Stimulated activated CD4-positive, alpha-beta T cell treated with anti-CD3 and anti-CD28 coated beads, Interleukin-2, amount 100 ng/mL, for 48 hours (primary cell): ENCODE measurements at places on chromosomes 2 and 18.
A peak's percentile ranks its signal among the peaks of the same experiment; 100 is the strongest.

- DNase-seq = no peak
These were observed 452.4 kb upstream of the CDH7 start for GRCh38 chr18:65298422-65298821.

DNA sequence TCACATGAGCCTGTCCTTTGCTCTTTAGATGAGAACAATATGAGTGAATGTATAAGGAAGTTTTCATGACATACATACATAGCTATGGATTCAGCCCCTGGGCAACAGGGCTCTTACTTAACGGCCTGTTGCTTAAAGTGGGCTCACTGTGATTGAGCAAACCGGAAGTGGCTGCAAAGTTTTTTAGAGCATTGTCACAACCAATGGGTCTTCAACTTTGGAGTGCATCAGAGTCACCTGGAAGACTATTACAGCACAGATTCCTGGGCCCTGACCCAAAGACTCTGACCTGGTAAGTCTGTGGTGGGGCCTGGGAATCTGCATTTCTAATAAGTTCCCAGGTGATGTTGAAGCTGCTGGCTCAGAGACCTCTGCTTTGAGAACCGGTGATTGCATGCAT, 106.3 kb upstream of the SEC11C start:
- no peak for DNase-seq

DNA sequence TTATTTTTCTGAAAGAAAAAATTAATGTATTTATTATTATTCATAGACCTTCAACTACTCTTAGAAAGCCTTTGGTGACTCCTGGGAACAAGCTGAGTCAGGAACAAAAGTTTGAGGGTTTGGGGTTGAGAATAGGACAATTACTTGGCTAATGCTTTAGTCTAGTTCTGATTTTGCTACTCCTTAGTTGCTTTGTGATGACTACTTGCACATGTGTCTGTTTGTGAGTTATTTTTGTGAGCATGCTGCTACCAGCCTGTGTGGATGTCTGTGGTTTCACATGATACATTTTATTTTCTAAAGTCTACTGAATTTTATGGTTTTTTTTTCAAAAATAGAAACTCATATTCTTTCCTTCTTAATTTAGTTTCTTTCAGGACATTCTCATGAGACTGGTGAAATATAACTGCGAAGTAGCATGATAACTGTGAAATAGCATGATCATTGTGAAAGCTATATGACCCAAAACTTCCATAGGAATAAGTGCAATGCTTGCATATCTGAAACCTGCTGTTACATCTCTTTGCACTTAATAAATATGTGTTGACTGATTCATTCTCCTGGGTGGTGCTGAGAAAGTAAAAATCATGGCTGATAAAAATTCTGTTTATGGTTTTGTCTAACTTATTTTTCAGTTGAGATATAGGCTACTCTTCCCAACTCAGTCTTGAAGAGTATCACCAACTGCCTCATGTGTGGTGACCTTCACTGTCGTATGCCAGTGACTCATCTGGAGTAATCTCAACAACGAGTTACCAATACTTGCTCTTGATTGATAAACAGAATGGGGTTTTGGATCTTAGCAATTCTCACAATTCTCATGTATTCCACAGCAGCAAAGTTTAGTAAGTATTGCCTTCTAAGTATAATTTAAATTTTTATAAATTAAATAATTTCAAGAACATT, 17.9 kb upstream of the IL18R1 start:
- DNase-seq = no peak

GRCh38 chr2:68423966-68424650, 43.0 kb downstream of the FBXO48 start:
- no peak for DNase-seq

GRCh38 chr2:213766465-213766901, 482.2 kb downstream of the SPAG16 start:
- no peak for DNase-seq

- peak; percentile 66 for DNase-seq
These were observed 23.0 kb upstream of the NTSR2 start for GRCh38 chr2:11692966-11693521.

GRCh38 chr2:8720741-8721140, 38.9 kb downstream of the ID2 start:
- DNase-seq = no peak

GRCh38 chr2:240132651-240132980, 3.5 kb downstream of the COPS9 start:
- no peak for DNase-seq

GRCh38 chr2:174002679-174003078, 37.5 kb upstream of the SP3 start:
- DNase-seq = no peak

DNA sequence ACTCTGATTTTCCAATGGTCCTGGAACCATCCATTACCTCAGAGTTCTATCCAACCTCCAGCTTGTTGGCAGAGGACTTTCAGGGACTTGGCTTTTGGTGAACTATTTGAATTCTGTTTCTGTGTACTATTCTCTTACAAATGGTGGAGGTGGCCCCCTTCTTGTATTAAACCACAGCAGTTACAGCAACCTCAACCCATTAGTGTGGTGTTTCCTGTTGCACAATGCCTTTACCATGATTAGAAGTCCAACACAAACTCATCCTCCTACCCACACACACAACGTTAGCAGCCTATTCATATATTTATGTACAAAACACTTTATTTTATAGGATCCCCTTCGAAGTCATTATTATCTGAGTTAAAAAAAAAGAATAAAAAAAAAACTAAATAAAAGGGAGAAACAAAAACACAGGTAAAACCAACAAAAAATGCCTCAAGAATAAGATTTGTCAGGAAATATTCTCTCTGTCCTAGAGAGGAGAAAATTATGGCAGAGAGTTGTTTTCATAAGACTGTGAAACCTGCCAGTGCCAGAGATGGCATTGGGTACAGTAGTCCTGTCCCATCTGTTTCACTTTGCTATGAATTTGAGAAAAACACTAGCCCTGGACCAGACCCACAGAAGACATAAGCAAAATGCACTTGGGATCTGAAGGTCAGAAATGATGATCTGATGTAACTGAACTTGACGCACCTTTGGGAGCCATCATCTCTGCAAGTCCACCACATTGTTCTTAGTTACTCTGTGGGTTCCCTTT, 1896.0 kb upstream of the PIK3C3 start:
- DNase-seq = no peak

DNA sequence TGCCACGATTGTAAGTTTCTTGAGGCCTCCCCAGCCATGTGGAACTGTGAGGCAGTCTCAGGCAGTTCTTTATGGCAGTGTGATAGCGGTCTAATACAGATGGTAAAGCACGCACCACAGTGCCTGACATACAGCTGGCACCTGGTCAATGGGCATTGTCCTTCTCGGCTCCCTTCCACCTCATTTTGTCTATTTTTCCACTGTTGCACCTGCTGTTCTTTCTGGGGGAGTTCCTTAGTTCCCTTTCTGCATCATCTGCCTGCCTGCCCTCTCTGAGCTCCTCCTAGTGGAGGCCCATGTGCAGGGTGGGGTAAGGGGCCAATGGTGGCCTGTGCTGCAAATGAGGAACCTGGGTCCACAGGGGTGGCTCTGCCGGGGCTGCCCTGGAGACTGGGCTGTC, 157.6 kb downstream of the LPIN1 start:
- DNase-seq = no peak

- no peak for DNase-seq
These were observed 101.4 kb downstream of the RBMS1 start for GRCh38 chr2:160392201-160392600.
